Activated CD8-positive, alpha-beta T cell treated with anti-CD3 and anti-CD28 coated beads, Interleukin-2, amount 10 ng/mL, durations not matched to agents 7 days and 5 days (primary cell): ENCODE measurements at places on chromosomes 5 and 9. TPM values are rescaled to one million over a fixed set of nuclear protein-coding genes. Genes with fewer than 3 reads are reported as not detected.

- no peak overlapping the region for H3K4me3 ChIP-seq
- no peaks in the 10 kb centered on the region for H3K36me3 ChIP-seq
- peaks cover 4% of the 10 kb centered on the region for H3K4me1 ChIP-seq
- no peak for DNase-seq
- no peak overlapping the region for H3K27ac ChIP-seq
Measured at GRCh38 chr9:107018861-107019545, 156.0 kb downstream of the ZNF462 start.

- no peak for DNase-seq
- H3K4me1 ChIP-seq = no peaks in the 10 kb centered on the region
- no peak overlapping the region for H3K27ac ChIP-seq
- H3K36me3 ChIP-seq = no peaks in the 10 kb centered on the region
- no peak overlapping the region for H3K4me3 ChIP-seq
- no peaks in the 10 kb centered on the region for H3K27me3 ChIP-seq
Measured at GRCh38 chr5:107444300-107444699, 226.4 kb downstream of the EFNA5 start.

GRCh38 chr5:135218790-135219568 lies 180.1 kb downstream of the MACROH2A1 start:
- H3K27me3 ChIP-seq = peaks cover 24% of the 10 kb centered on the region
- H3K4me1 ChIP-seq = no peaks in the 10 kb centered on the region
- DNase-seq = no peak
- H3K27ac ChIP-seq = no peak overlapping the region
- no peak overlapping the region for H3K4me3 ChIP-seq

The PRR7 gene
- 11.6 TPM for total RNA-seq

The SEMA6A gene
- not detected for total RNA-seq
